Aortic smooth muscle cell (primary cell): ENCODE measurements at places on chromosomes 1 and 21. TPM values are rescaled to one million over a fixed set of nuclear protein-coding genes. Genes with fewer than 3 reads are reported as not detected.

The BNIPL gene
- total RNA-seq: 0.25 and 0.40 TPM in 2 replicates

The VWA5B1 gene
- total RNA-seq: not detected in 2 replicates

The LCE2B gene
- total RNA-seq: not detected in 2 replicates

The C1orf87 gene
- total RNA-seq: not detected in 2 replicates

The PLEKHA6 gene
- total RNA-seq: 0.31 and 1.5 TPM in 2 replicates

The COL16A1 gene
- total RNA-seq: 48.1 and 59.5 TPM in 2 replicates

The HTR6 gene
- 0.06 and 0.13 TPM in 2 replicates for total RNA-seq
